Glomerular endothelial cell (primary cell): ENCODE measurements at places on chromosomes 3 and 15. TPM values are rescaled to one million over a fixed set of nuclear protein-coding genes. Genes with fewer than 3 reads are reported as not detected.

- DNase-seq: no peak
Measured at GRCh38 chr3:62100282-62100989, 272.9 kb downstream of the FEZF2 start.

The CDCP1 gene
- total RNA-seq: 19.4 and 31.7 TPM in 2 replicates

GRCh38 chr15:80478075-80478474, 73.9 kb downstream of the ARNT2 start:
- DNase-seq: no peak

DNA sequence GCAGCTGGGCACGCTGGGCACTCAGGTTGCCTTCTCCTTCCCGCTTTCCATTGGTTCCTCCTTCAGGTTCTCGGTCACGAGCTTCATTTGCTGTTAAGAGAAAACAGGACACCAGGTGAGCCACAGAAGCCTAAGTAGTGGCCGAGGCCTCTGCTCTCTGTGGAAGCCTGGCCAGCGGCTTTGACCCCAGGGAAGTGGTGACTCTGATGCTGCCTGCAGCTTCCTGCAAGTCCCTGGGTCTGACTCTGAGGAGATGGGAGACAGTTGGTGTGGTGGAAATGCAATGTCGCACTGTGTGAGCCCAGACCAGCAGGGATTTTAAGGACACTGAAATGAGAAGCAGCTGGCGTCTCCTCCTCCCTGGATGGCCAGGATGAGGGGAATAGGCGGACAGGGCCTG, 80.5 kb downstream of the SNRK start:
- DNase-seq: no peak

GRCh38 chr15:50138391-50138790, 19.4 kb upstream of the ATP8B4 start:
- no peak for DNase-seq

- no peak for DNase-seq
Measured at GRCh38 chr3:187677604-187678003, 7.4 kb upstream of the SST start.
